ENCODE measurements at places on chromosomes 16 and 17. TPM values are rescaled to one million over a fixed set of nuclear protein-coding genes. Genes with fewer than 3 reads are reported as not detected.

TP53TG3 gene
- total RNA-seq, result not detected

TP53TG3F gene
- total RNA-seq, result not detected

DNA sequence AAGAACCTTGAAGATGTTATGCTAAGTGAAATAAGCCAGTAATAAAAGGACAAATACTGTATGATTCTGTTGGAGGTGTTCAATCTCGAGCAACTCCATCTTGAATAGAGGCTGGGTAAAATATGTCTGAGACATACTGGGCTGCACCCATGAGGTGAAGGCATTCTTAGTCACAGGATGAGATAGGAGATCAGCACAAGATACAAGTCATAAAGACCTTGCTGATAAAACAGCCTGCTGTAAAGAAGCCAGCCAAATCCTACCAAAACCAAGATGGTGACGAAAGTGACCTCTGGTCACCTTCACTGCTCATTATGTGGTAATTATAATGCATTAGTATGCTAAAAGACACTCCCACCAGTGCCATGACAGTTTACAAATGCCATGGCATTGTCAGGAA is 98.1 kb downstream of the RGS9 start:
- H3K4me1 ChIP-seq, result no peaks in the 10 kb centered on the region
- no peaks in the 10 kb centered on the region for H3K36me3 ChIP-seq
- no peak overlapping the region for H3K4me3 ChIP-seq
- no peak for DNase-seq

- H3K4me1 ChIP-seq, result no peaks in the 10 kb centered on the region
- H3K27me3 ChIP-seq, result peaks cover 46% of the 10 kb centered on the region
- no peak overlapping the region for H3K4me3 ChIP-seq
- H3K27ac ChIP-seq, result no peak overlapping the region
These were observed 21.0 kb upstream of the ITGAX start for GRCh38 chr16:31333686-31334649.

Measured in neural progenitor cell (in vitro differentiated cells).